ENCODE measurements at places on chromosomes 7 and 10.

DNA sequence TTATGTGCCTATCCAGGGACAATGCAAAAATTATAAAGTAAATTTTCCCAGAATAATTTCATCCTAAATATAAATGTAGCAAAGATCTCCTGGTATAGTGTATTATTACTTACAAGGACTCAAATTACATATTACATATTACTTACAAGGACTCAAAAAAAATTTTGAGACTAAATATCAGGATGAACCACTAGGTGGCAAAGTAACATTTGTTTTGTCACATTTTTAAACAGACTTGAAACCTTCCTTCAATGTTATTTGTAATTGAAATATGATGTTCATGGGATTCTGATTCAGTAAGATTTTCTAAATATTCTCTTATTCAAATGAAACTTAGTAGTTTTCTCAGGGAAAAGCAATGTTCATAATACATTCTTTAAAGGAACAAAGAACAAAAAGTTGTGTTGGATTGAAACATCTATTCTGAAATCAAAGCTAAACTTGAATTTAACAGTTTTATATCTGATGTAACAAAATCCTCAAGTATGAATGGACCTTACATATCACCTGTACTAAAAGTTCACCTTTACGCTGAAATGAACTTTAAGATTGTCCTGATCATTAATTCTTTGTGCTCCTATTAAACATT, 74.3 kb upstream of the GNAI1 start:
- DNase-seq: no peak

- no peak for DNase-seq
These were observed 39.9 kb upstream of the DUSP5 start for GRCh38 chr10:110457851-110458250.

DNA sequence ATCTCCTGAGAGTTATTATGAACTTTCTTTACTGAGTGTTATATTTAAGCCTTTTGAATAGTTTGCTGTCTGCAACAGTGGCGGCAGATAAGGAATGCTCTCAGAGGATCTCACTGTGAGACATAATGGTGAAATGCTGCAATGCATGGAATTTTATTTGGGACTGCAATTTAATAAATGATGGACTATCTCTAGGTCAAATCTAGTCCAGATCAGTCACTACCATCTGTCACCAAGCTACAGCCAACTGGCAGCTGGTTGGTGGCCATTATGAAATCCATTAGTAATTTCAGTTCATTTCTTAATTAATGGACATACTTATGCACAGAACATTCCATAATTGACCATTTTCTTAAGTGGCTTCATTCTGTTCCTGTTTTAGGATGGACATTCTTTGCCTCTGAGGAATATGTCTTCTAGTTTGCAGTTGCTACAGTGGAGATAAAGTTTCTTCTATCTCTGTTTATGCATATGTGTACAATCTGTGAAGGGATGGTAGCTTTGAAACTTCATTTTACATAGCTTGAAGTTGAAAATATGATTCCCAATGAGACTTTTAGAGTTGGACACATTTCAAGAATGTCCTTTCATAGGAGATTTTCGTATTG, 586.6 kb downstream of the SUGCT start:
- no peak for DNase-seq

DNA sequence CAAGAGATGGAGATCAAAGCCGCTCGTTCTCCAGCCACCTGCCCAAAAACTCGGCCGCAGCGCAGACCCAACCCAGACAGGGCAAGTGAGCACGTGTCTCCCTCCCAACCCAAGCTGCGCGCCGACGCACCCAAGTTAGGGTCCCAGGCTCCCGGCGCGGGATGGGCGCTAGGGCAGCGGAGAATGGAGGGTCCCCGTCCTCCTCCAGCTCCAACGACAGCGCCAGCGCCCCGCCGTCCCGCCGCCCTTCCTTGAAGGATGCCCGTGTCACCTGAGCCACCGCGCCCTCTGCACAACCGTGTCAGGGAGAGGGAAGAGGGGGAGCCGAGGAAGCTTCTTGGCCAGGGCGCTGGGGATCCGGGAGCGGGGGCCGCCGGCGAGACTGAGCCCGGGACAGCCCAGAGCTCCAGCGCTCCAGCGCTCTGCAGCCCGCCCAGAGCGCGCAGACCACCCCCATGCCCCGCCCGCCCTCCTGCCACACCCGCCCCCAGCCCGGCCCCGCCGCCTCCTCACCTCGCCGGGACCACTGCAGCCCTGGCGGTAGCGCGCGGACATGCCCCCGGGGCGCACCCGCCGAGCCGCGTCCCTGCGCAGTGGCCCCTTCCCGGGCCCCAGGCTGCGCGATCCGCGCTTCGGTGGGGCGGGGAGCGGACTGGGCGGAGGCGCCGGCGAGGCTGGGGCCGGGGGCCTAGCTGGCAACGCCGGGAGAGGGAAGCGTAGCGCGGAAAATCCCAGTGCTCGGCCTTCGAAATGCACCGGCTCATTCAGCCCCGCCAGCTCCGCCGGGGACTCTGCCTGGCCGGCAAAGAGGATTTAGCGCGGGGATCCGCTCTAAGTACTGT, at the start of gene SLC16A12:
Gene SLC16A12, minus strand, starts transcription at position 424 of the 842 bp plus-strand sequence. CDS start 73,016 bp downstream, outside the sequence.
- DNase-seq: peak; percentile 1

GRCh38 chr10:109961174-109962001, 38.1 kb upstream of the XPNPEP1 start:
- no peak for DNase-seq

DNA sequence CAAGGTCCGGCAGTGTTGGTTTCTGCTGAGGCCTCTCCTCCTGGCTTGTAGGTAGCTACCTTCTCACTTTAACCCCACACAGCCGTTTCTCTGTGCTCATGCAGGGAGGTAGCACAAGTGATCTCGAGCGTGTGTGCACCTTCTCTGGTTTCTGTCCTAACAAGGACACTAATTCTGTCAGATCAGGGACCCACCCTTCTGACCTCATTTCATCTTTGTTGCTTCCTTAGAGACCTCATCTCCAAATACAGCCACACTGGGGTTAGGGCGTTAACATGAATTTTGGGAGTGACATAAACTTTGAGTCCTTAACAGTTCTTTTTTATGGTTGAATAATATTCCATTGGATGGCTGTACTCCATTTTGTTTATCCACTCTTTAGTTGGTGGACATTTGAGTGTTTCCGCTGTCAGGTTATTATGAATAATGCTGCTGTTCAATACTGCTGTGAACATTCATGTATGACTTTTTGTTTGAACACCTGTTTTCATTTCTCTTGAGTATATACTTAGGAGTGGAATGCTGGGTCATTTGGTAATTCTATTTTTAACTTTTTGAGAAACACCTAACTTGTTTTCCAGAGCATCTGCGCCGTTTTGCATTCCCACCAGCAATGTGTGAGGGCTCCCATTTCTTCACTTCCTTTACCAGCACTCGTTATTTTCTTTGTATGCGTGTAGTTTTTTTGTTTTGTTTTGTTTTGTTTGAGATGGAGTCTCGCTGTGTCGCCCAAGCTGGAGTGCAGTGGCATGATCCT, 57.5 kb downstream of the LCOR start:
- no peak for DNase-seq

- no peak for DNase-seq
These were observed 84.0 kb downstream of the ARL4A start for GRCh38 chr7:12771378-12771877.

DNA sequence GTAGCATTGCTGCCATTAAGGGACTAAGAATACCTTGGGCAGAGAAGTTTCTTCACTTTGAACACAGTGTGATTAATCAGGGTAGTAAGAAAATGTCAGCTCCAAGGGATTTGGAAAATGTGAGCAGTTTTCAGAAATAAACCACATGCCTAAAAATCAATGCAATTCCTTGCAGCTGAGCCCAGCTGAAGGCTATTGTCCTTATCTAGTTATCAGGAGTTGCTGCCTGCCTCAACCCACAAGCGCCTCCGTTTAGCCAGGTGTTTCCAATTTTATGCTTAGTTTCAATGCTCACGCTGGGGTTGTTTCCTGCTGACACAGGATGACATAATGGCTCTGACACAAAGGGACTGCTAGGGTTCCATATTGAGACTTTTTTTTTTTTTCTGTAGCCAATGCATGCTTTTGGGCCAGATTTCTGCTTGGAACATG, 132.3 kb upstream of the ANK3 start:
- peak; percentile 1 for DNase-seq

GRCh38 chr7:20475756-20476155, 139.7 kb upstream of the ABCB5 start:
- DNase-seq: no peak

DNA sequence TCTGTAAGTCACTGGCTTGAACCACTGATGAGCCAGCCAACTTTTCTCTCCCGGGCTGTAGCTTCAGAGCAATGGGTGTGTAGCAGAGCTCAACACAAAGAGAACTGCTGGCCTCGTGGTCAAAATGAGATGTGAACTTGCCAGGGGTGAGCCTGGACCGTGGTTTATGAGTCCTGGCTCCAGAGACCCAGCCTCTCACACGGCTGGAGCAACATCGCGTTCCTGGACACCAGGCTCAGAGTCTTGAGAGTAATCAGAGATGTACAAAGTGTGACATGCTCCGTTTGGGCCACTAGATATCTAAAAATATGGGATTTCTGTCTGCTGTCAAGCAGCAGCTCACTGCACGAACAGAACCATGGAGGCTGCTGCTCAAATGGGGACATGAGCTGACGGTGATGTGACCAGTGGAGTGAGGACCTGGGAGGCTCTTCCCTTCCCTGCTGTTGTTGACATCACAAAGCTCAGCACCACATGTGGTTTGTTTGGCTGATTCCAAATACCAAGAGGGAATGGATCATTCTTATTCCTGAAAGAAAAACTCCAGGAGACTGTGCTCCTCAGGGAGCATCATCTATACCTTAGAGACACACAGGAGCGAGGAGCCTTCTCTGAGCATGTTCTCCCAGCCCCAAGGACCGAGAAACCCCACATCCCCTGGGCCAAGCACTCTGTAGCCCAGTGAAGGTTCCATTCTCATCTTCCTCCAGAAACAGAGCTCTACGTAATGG, 9.2 kb upstream of the SVIL start:
- no peak for DNase-seq

GRCh38 chr10:3671386-3671955, 113.5 kb downstream of the KLF6 start:
- DNase-seq: no peak

DNA sequence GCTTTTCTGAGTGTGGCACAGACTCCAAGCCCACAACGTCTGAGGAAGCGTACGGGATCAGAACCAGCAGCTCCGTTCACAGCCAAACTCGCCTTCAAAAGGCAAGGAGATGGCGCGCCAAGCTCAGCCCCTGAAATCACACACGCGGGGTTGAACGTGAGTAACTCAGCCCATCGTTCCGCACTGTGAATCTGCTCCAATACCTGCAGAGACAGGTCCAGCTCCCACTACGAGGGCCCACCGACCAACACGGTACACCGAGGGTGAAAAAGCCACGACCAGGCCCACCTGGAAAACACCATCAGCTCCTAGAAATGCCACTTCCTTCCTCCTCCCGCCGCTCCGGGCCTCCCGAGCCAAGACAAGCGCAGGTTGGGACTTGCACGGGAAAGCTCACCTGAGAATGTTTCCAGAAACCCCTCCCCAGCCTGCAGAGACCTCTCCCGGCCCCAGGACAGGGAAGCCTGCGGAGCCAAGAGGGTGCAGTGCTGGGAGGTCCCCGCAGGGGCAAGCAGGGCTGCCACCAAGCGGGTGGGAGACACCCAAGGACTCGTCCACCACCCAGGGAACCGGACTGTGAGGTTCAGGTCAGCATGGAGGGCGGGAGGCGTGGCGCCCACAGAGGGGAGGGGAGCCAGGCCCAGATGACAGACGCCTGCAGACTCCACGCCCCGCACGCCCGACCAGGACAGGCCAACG, 93.9 kb upstream of the PDGFA start:
- DNase-seq: no peak

- DNase-seq: no peak
These were observed 346.6 kb upstream of the KLF6 start for GRCh38 chr10:4131407-4132215.

DNA sequence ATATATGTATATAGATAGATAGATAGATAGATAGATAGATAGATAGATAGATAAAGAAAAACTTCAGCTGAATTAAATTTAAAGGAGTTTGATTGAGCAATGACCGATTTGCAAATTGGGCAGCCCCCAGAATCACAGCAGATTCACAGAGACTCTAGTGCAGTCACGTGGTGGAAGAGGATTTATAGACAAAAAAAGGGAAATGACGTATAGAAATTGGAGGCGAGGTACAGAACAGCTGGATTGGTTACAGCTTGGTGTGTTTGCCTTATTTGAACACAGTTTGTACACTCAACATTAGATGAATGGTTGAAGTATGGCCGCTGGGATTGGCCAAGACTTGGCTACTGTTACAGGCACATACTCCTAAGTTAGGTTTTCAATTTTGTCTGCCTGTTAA, 8.2 kb upstream of the PODXL start:
- no peak for DNase-seq

GRCh38 chr10:82242778-82243177, 367.8 kb downstream of the NRG3 start:
- no peak for DNase-seq

- peak; percentile 41 for DNase-seq
These were observed 3.5 kb downstream of the ARID5B start for GRCh38 chr10:61904733-61905725.

DNA sequence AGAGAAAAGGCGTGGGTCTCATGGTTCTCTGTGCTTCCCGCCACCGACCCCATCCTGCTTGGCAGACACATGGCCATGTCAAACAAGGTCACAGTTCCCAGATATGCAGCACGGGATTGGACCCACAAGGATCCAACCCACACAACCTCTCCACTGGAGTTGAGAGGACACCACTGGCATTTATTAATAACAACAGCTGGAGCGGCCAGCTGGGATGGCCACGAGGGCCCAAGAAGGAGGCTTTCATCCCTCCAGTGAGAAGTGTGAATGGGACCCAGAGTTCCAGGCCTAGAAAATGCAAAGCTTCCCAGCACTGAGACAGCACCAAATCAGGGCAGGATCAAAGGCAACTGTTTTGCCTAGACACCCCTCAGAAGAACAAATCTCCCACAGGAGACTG, 31.5 kb downstream of the FGFR2 start:
- no peak for DNase-seq

- no peak for DNase-seq
These were observed 91.8 kb downstream of the ARHGAP12 start for GRCh38 chr10:31836569-31837406.

- no peak for DNase-seq
These were observed 612 bp downstream of the SNX8 start for GRCh38 chr7:2313450-2314208.

DNA sequence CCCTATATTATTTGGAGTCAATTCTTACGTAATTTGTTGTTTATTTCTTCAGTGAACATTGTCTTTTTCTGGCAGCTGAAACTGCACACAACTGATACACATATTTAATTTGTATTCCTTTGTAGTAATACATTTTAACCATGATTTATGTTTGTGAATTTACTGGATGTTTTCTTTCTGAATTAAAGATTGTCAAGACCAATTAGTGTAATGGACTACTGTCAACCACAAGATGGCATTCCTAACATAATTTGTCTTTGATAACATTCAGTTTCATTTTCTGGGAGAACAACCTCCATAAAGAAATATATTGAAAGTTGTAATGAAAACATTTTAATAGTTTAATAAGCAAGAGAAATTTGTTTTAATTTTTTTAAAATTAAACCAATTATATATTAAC, 10.1 kb downstream of the THNSL1 start:
- no peak for DNase-seq

- no peak for DNase-seq
These were observed 2.3 kb upstream of the GRID2IP start for GRCh38 chr7:6553448-6554044.

Measured in activated CD4-positive, alpha-beta T cell treated with anti-CD3 and anti-CD28 coated beads, Interleukin-2, amount 50 U/mL, for 48 hours (primary cell).